ENCODE measurements at places on chromosomes 16 and 17.

DNA sequence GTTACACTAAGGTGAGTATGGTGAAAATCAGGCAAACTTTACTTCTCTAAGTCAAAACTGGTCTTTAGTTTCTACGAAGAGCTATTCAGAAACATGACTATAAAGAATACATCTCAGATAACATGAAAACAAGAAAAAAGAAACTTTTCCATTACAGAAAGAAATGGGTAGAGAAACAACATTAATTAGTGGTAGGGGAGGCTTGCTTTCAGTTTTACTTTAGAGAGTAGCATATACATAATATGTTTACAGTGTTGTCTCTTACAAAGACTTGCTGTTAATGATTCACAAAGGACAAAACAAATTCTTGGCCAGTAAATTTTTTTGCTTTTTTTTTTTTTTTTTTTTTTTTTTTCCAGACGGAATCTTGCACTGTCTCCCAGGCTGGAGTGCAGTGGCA is 34.2 kb downstream of the CRLF3 start:
- no peak for DNase-seq

DNA sequence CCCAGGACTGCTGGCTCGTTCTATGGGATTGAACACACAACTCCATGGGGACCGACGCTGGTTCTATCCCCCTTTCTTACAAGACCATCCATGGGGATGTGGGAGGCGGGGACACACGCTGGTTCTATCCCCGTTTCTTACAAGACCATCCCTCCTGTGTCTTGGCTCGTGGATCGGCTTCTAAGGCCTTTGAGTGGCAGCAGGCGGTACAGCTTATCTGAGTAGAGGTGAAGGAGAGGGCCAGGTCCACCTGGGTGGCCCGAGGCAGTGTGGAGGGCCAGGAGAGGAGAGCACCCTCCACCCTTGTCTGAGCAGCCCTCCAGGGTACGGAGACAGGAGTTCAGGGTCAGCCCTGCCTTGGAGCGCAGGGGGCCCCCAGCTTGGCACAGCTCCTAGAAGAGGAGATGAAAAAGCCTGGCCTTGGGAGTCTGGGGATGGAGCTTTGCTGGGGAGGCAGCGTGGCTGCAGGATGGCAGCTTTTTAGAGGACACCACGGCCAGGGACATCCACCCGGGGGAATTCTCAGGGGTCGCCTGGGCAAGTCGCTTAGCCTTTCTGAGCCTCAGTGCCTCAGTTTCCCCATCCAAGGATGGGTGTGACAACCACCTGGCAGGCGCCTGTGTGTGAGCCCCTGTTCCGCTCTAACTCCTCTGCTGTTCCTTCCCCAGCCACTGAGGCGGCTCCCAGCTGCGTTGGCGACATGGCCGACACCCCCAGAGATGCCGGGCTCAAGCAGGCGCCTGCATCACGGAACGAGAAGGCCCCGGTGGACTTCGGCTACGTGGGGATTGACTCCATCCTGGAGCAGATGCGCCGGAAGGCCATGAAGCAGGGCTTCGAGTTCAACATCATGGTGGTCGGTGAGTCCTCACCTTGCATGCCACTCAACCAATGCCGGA is 341.0 kb downstream of the SEC14L1 start:
- DNase-seq, result no peak

- DNase-seq, result peak; percentile 61
Measured at GRCh38 chr16:1920727-1921171, 2.5 kb upstream of the HS3ST6 start.

GRCh38 chr17:40551091-40551878 is 14.0 kb downstream of the CCR7 start:
- peak; percentile 98 for DNase-seq

DNA sequence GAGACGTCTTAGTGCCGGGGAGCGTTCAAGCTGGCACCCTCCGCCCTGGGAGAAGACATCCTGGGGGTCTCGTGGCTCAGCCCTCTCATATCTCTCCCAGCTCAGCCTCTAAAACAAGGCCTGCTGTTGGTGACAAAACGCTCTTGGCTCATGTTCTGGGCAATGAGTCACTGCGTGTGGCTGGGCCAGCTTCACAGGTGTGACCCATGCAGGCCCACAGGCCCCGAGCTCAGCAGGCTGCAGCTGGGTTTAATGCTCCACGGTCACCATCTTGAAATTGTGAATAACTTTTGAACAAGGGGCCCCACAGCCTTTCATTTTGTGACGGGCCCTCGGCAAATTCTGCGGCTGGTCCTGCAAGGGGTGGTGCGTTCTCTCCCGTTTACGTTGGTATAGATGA is 22.4 kb downstream of the GAA start:
- DNase-seq, result no peak

DNA sequence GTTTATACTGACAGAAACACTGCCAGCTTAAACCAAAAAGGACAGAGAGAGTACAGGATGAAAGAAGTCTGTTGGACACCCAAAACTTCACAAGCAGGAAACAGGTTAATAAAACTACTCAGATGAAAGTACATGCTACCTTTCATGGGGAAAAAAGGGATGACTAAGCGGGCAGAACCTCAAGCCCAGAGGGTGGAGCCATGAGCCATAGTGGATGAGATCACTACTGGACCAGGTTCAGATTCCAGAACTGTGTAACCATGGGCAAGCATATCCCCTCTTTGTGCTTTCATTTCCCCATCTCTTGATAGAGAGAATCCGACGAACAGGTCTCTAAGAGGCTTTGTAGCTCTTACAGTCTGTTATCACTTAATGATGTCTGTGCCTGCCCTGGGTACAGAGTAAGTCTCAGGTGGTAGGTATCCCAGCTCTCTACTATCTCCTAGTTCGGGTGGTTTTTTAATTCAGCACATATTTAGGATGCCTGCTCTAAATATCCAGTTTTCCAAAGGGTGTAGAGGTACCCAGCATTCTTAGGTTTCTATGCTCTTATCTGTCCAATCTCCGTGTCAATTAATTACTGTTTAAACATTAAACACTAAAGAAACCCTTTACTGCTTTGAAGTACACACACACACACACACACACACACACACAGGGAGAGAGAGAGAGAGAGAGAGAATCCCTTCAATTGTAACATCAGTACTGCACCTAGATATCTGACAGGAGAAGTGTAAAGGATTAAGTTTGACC is 206.7 kb downstream of the ZNF423 start:
- DNase-seq, result no peak

- no peak for DNase-seq
Measured at GRCh38 chr17:44277976-44278375, 10.0 kb upstream of the SLC4A1 start.

- DNase-seq, result no peak
Measured at GRCh38 chr17:48438516-48439061, 8.6 kb upstream of the SKAP1 start.
